ENCODE measurements at places on chromosomes 11 and 22. TPM values are rescaled to one million over a fixed set of nuclear protein-coding genes. Genes with fewer than 3 reads are reported as not detected.
A peak's percentile ranks its signal among the peaks of the same experiment; 100 is the strongest.

- H3K27me3 ChIP-seq = no peaks in the 10 kb centered on the region
- H3K36me3 ChIP-seq = no peaks in the 10 kb centered on the region
- no peak overlapping the region for H3K4me3 ChIP-seq
These were observed 100.9 kb downstream of the MRTFA start for GRCh38 chr22:40535642-40536041.

- no peak overlapping the region for H3K4me3 ChIP-seq
- H3K27me3 ChIP-seq = no peaks in the 10 kb centered on the region
- H3K36me3 ChIP-seq = no peaks in the 10 kb centered on the region
- H3K4me1 ChIP-seq = no peaks in the 10 kb centered on the region
- no peak overlapping the region for H3K27ac ChIP-seq
These were observed 505.4 kb downstream of the BRD1 start for GRCh38 chr22:49322231-49322630.

DNA sequence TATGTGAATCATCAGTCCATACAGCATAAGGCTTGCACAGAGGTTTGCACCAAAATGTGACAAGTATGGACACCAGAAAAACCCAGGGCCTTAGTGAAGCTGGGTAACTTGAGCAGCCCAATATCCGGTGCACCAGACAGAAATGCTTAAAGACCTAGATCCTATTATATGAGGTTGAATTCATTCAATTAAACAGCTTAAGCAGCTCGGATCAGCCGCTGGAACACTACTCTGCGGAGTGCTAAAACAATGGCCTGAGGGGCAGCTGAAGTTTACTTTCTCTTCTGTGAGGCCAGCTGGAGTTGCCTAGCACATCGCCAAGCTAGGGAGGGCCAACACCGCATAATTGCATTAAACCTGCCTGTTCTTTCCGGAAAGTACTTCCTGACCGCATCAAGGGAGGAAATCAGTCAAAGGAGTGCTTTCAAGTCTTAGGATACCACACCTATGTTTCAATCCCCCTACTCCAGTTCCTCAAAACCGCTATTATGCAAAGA lies 17.0 kb upstream of the FAM181B start:
- no peaks in the 10 kb centered on the region for H3K4me1 ChIP-seq
- DNase-seq = peak; percentile 32
- H3K36me3 ChIP-seq = no peaks in the 10 kb centered on the region
- no peak overlapping the region for H3K4me3 ChIP-seq

- H3K27me3 ChIP-seq = no peaks in the 10 kb centered on the region
- H3K4me1 ChIP-seq = no peaks in the 10 kb centered on the region
- DNase-seq = no peak
- H3K27ac ChIP-seq = no peak overlapping the region
- H3K4me3 ChIP-seq = no peak overlapping the region
These were observed 7.3 kb upstream of the TAGLN start for GRCh38 chr11:117191680-117192400.

DNA sequence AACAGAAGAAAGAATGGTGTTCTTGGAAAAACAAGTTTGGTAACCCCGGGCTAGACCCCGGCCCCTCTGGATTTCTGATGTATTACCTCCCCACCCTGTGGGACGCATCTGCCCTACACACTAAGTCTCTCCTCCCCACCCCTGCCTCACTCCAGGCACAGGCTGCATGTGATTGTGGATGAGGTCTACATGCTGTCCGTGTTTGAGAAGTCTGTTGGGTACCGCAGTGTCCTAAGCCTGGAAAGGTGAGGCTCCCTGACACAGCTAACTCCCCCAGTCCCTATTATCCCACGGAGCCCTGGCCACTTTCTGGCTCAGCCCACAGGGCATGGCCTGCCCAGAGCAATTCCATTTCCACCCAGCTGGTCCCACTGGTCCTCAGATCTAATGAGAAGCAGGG lies 13.3 kb downstream of the ACCS start:
- no peak for DNase-seq
- H3K27ac ChIP-seq = no peak overlapping the region
- no peak overlapping the region for H3K4me3 ChIP-seq
- no peaks in the 10 kb centered on the region for H3K4me1 ChIP-seq
- peaks cover 8% of the 10 kb centered on the region for H3K27me3 ChIP-seq

DNA sequence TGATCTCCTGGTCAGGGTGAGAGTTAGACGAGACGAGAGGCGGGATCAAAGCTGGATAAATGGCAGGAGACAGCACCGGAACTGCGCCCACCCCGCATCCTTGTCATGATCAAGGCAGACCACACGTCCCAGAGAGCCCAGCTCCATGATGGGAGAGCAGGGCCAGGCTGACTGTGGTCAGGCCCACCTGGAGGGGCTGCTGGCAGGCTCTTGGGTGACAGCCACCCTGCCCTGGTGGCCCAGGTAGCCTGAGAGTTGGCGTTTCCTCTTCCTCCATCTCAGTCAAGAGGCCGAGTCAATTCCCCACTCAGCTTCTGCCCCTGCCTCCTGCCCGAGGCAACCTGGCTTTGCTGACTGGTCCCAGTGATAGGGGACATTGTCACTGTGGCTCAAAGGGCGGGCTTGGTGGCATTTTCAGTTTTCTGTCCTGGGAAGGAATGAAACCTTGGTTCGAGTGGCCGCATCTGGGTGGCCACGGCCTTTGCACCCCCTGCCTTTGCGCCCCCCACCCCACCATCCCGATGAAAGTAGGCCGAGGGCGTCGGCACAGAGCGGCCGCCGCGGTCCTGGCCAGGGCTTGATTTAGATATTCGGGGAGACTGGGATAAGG lies 60.8 kb upstream of the PPARA start:
- H3K4me3 ChIP-seq = no peak overlapping the region
- peaks cover 11% of the 10 kb centered on the region for H3K36me3 ChIP-seq
- peak overlapping the region; percentile 85 for H3K27ac ChIP-seq
- no peak for DNase-seq

- H3K4me3 ChIP-seq = no peak overlapping the region
- no peaks in the 10 kb centered on the region for H3K4me1 ChIP-seq
- no peaks in the 10 kb centered on the region for H3K36me3 ChIP-seq
- H3K27me3 ChIP-seq = no peaks in the 10 kb centered on the region
- DNase-seq = no peak
- no peak overlapping the region for H3K27ac ChIP-seq
These were observed 33.6 kb downstream of the MACROD1 start for GRCh38 chr11:64132191-64132771.

- no peaks in the 10 kb centered on the region for H3K36me3 ChIP-seq
- H3K4me1 ChIP-seq = no peaks in the 10 kb centered on the region
- H3K27ac ChIP-seq = no peak overlapping the region
- no peak for DNase-seq
- no peaks in the 10 kb centered on the region for H3K27me3 ChIP-seq
These were observed 1013.9 kb downstream of the TBC1D22A start for GRCh38 chr22:47776329-47776728.

DNA sequence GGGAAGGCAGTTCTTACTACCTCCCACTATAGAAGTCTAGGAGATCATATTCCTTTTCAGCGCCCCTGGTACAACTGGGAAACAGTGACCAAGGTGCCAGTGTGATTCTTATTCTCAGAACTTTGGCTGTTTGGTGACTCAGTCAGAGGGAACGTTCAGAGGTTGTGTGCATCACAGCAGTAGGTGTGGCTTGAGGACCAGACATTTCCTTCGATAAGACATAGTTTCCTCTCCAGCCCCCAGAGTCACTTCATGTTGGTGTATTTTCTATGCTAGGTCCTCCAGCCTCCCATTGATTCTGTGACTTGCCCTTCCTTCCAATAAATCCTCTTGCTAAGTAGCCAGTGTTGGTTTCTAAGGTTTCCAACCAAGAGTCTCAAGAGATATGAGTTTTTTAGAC lies 171.9 kb upstream of the MPPED2 start:
- no peaks in the 10 kb centered on the region for H3K27me3 ChIP-seq
- no peaks in the 10 kb centered on the region for H3K36me3 ChIP-seq
- H3K4me1 ChIP-seq = peaks cover 9% of the 10 kb centered on the region
- DNase-seq = peak; percentile 70

DNA sequence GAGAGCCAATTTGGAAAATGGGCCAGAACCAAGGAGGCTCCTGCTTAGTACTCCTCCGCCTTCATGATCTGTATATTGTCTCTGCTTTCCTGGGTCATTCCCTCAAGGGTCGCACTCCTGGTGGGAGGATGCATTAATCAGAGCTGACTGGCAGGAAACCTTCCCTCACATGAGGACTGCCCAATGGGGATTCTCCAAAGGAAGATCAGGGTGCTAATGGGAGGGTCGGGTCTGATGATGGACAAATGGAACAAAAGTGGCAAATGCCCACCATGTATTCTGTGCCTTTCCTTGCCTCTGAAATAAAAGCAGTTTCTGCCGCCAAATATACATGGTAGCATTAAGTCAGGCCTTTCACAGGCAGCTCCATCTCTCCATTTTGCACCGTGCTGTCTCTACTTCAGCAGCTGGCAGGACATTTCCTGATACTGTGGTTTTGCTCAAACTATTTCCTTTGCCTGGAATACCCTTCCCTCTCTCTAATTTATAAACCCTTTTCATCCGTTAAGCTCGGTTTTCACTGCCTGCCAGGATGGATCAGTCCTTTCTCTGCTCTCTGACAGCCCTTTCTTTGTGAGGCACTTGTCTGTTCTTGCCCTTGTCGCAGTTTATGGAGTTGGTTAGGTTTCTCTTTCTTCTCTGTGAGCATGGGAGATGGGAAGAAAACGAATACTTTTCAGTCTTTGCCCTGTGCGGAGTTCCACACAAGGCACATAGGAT lies 13.5 kb downstream of the SREBF2 start:
- H3K4me3 ChIP-seq = no peak overlapping the region
- peak; percentile 25 for DNase-seq

GRCh38 chr11:94728541-94728940 lies 39.6 kb upstream of the AMOTL1 start:
- H3K4me1 ChIP-seq = peaks cover 16% of the 10 kb centered on the region
- no peak overlapping the region for H3K4me3 ChIP-seq
- H3K36me3 ChIP-seq = no peaks in the 10 kb centered on the region
- H3K27me3 ChIP-seq = no peaks in the 10 kb centered on the region
- H3K27ac ChIP-seq = no peak overlapping the region
- no peak for DNase-seq

GRCh38 chr11:78706551-78706950 lies 131.9 kb upstream of the NARS2 start:
- H3K36me3 ChIP-seq = no peaks in the 10 kb centered on the region
- no peak overlapping the region for H3K27ac ChIP-seq
- H3K4me1 ChIP-seq = no peaks in the 10 kb centered on the region
- H3K27me3 ChIP-seq = no peaks in the 10 kb centered on the region
- H3K4me3 ChIP-seq = no peak overlapping the region

DNA sequence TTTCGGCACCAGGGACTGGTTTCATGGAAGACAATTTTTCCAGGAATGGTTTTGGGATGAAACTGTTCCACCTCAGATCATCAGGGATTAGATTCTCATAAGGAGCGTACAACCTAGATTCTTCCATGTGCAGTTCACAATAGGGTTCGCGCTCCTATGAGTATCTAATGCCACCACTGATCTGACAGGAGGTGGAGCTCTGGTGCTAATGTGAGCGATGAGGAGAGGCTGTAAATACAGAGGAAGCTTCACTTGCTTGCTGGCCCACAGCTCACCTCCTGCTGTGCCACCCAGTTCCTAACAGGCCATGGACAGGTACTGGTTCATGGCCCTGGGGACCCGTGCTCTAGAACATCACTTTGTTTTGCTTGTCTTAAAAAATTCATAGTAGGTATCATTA lies 41.8 kb upstream of the AMPD3 start:
- H3K4me3 ChIP-seq = no peak overlapping the region
- peaks cover 5% of the 10 kb centered on the region for H3K27me3 ChIP-seq
- H3K4me1 ChIP-seq = peaks cover 13% of the 10 kb centered on the region
- peak; percentile 20 for DNase-seq
- H3K36me3 ChIP-seq = no peaks in the 10 kb centered on the region

GRCh38 chr11:120134106-120134930 lies 3.6 kb downstream of the TRIM29 start:
- no peaks in the 10 kb centered on the region for H3K27me3 ChIP-seq
- H3K4me3 ChIP-seq = no peak overlapping the region
- H3K36me3 ChIP-seq = no peaks in the 10 kb centered on the region
- H3K27ac ChIP-seq = no peak overlapping the region
- no peaks in the 10 kb centered on the region for H3K4me1 ChIP-seq

- no peak overlapping the region for H3K4me3 ChIP-seq
- DNase-seq = no peak
- H3K27ac ChIP-seq = no peak overlapping the region
- H3K27me3 ChIP-seq = no peaks in the 10 kb centered on the region
These were observed 488.6 kb downstream of the ETS1 start for GRCh38 chr11:128098781-128099180.

GRCh38 chr11:28383456-28383855 lies 275.3 kb downstream of the METTL15 start:
- H3K27ac ChIP-seq = no peak overlapping the region
- no peaks in the 10 kb centered on the region for H3K4me1 ChIP-seq
- no peak overlapping the region for H3K4me3 ChIP-seq
- DNase-seq = no peak

GRCh38 chr22:32622004-32622743 lies 147.6 kb downstream of the FBXO7 start:
- H3K27me3 ChIP-seq = no peaks in the 10 kb centered on the region
- H3K4me1 ChIP-seq = no peaks in the 10 kb centered on the region
- DNase-seq = no peak
- no peak overlapping the region for H3K4me3 ChIP-seq

DNA sequence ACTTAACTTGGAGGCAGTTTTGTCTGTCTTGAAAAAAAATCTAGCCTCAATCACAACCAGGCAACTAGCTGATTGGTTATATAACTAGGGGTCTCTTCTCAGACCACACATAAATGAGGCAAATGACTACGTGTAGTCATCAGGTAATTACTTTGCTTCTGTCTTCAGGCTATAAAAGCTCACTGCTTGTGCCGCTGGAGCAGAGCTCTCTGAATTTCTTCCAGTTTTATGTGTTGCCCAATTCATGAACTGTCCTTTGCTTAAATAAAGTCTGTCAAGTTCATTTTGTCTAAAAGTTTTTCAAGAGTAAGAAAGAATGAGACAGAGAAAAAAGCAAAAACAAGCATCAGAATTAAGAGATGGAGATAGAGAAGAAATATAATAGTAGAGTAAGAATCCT lies 93.4 kb downstream of the MUC15 start:
- no peaks in the 10 kb centered on the region for H3K36me3 ChIP-seq
- no peaks in the 10 kb centered on the region for H3K4me1 ChIP-seq
- DNase-seq = no peak
- no peaks in the 10 kb centered on the region for H3K27me3 ChIP-seq
- H3K27ac ChIP-seq = no peak overlapping the region
- no peak overlapping the region for H3K4me3 ChIP-seq

- peak overlapping the region; percentile 74 for H3K27ac ChIP-seq
- no peaks in the 10 kb centered on the region for H3K27me3 ChIP-seq
- H3K4me3 ChIP-seq = peak overlapping the region; percentile 73
- peaks cover 27% of the 10 kb centered on the region for H3K4me1 ChIP-seq
- peak; percentile 26 for DNase-seq
These were observed 668 bp downstream of the MADD start for GRCh38 chr11:47270331-47271271.

SVIP gene
- total RNA-seq = 70.5 TPM

TSPAN4 gene
- total RNA-seq = 114 TPM

HMBS gene
- total RNA-seq = 13.5 TPM

NPTXR gene
- total RNA-seq = 0.95 TPM

NRIP3 gene
- total RNA-seq = 9.9 TPM

DPP3 gene
- 56.0 TPM for total RNA-seq

OR5B21 gene
- not detected for total RNA-seq

PPME1 gene
- total RNA-seq = 37.2 TPM

KDELR3 gene
- total RNA-seq = 28.6 TPM
